ENCODE measurements at places on chromosomes 2 and 18.

- DNase-seq = peak; percentile 39
These were observed 171.8 kb upstream of the ATP5MC3 start for GRCh38 chr2:175353275-175353674.

DNA sequence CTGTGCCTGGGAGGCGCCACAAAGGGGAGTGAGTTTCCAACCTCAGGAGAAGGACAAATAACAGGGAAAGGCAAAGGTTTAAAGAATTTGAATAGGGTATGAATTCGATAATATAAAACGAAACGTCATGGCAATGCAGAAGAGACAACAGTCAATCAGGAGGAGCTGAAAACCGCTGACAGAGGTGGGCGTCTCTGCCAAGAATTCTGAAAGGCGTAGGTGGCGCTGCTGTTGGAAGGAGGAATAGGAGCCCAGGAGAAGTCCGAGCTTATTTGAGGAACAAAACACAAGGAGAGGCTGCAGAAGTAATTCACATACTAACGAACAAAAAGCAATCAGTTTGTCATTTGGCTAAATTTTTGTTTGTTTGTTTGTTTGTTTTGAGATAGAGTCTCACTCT lies 485.8 kb upstream of the POU3F3 start:
- DNase-seq = no peak

DNA sequence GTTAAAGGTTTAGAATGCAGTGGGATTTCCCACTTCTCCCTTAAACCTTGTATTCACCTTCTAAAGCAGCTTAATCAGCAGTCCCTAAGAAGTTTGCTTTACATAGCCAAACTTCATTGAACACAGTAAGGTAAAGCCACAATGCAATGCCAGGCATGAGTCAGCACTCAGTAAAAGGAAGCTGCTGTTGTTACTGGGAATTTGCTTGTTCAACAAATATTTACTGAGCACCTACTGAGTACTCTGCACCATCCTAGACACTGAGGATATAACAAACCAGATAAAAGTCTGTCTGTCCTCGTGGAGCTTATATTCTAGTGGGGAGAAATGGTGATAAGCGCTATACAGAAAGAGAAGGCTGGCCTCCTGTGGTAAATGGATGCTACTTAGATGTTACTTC lies 162.7 kb downstream of the PKP4 start:
- DNase-seq = peak; percentile 12

- no peak for DNase-seq
These were observed 12.2 kb downstream of the PLEK start for GRCh38 chr2:68377137-68377780.

DNA sequence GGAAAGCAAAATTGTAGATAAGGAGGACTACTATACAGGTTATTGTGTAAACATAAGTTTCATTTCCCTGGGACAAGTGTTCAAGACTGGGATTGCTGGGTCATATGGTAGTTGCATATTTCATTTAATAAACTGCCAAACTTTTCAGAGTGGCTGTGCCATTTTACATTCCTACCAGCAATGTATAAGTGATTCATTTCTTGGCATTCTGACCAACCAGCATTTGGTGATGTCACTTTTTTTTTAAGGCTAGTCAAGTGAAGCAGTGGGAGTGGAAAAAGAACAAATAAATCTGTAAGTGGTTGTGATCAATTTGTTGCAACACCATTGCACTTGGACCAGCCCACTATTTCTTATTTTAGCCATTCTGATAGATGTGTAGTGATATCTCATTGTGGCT lies 5.2 kb upstream of the CHCHD5 start:
- peak; percentile 47 for DNase-seq

DNA sequence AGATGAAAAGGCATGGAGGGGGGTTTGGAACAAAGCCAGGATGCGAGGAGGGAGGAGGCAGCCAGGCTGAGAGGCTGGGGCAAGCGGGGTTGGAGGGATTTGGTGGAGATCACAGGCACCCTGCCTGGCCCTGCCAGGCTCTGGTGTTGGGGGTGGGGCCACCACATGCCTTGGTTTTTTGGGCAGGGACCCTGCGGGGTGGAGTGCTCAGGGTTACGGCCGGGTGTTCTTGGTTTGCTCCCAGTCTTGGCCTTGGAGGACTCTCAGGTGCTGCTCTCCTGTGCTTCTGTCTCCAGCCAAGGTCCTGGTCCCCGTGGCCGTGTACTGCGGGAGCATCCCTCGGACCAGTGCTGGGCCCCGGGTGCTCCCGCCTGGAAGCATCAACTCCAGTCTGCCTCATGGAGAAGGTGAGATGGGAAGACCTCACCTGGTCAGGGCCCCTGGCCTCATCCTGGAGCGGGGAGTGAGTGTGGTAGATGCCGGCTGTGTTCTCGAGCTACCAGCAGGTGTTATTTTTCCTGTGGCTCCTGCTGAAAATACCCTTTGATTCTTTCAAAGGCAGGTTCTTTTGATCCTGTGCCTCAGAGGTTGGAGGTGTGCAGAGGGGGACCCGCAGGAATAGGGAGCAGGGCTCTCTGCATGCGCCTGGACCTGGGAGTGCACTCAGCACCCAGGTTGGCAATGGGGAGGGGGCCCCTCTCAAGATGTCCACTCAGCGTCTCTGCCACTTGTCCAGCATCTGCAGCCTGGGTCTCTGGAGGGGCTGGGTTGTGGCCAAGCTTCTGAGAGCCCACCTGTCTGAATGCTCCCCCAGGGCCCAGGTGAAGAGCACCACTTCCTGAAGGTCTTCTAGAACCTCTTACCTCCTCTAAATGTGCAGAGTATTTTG lies 17.0 kb downstream of the TOGARAM2 start:
- no peak for DNase-seq

DNA sequence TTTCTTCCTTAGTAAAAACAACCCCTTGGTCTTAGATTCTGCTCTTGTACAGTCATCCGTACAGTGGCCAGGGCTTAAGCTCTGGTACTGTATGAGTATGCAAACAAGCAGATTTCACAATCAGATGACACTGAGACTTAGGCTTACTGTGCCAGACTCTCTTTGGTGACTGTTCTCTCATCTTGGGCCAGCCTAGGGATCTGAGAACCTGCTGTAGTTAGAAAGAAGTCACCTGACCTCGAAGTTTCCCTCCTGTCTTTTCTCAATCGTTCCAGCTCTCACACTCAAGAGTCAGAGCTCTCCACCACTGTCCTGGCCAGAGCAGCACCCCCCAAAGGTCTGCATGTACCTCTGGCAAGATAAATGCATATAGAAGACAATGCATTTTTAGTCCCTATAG lies 63.2 kb downstream of the ZEB2 start:
- DNase-seq = peak; percentile 97
